ENCODE measurements at places on chromosomes 11 and 22. TPM values are rescaled to one million over a fixed set of nuclear protein-coding genes. Genes with fewer than 3 reads are reported as not detected.
A peak's percentile ranks its signal among the peaks of the same experiment; 100 is the strongest.

DNA sequence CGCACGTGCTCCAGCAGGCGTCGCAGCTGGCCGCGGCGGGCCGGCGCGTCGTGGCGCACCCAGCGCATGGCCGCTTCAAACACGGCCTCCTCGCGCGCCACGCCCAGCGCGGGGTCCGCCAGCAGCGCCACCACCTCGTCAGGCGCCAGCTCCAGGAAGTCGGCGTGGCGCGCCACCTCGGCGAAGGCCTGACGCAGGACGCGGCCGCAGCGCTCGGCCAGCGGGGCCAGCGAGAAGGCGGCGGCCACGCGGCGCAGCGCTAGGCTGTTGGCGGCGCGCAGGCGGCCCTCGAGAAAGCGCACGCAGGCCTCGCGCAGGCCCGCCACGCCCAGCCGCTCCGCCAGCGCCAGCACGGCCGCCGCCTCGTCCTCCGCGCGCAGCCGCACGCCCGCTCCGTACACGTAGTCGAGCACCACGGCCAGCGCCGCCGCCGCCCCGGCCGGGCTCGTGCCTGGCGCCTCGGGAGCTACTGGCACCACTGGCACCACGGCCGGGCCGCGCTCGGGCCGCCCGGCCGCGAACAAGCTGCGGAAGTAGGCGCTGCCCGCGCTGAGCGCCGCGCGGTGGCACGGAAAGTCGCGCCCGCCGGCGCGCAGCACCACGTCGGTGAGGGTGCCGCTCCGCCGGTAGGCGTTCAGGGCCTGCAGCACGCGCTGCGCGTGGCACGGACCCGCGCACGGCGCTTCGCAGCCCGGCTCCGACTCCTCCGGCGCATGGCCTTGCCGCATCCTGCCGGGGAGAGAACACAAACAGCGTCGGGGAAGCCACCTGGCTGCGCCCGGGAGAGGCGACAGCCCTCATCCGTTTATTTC, 2.9 kb downstream of the KLHL35 start:
- DNase-seq: peak; percentile 69

- DNase-seq: no peak
Observed at GRCh38 chr11:128029219-128029722, 558.1 kb downstream of the ETS1 start.

DNA sequence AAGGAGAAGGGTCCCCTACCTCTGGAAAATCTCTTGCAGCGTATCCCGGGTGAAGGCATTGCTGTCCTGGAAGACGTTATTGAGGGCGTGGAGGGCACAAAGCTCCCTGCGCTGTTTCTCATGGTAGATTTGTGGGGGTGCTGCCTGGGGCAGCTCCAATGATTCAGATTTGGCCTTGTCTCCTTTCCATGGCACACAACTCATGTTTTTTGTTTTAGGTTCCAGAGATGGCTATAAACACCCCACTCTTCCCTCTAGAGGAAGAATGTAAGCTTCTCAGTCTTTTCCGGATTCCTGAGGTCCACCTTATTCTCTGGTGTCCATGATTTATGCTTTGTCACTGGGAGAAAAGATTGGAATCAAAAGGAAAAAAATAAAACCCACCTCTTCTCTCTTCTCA, 959 bp downstream of the JOSD1 start:
- no peak for DNase-seq

DNA sequence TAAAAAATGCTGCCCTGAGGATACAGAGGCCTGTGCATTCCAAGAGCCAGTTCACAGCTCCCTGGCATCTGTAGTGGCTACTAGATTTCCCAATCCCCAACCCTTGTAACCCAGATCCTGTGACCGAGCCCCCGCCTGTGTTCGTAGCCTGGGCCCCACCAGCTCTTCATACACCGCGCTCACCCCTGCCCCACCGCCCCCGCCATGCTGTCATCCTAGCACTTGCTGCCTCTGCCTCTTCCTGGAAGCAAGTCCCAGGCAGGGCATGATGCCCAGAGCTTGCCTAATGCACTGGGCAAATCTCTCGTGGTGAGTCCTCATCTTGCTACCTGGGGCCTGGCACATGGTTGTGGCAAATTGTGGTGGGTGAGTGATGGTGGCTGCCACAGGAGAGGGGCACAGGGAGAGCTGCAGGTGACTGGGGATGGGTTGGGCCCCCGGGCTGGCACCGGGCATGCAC, 7.1 kb downstream of the MGAT3 start:
- no peak for DNase-seq

DNA sequence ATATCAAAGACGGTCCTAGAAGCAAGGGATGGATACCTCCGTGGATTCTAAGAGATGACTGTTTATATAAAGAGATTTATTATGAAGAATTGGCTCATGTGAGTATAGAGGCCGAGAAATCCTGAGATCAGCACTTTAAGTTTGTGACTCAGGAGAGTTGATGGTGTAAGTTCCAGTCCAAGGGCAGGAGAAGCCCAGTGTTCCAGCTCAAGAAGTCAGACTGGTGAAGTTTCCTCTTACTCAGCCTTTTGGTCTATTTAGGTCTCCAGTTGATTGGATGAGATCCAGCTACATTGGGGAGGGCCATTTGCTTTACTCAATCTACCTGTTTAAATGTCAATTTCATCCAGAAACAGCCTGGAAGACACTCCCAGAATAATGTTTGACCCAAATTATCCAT, 45.1 kb downstream of the TSPAN18 start:
- DNase-seq: no peak

DNA sequence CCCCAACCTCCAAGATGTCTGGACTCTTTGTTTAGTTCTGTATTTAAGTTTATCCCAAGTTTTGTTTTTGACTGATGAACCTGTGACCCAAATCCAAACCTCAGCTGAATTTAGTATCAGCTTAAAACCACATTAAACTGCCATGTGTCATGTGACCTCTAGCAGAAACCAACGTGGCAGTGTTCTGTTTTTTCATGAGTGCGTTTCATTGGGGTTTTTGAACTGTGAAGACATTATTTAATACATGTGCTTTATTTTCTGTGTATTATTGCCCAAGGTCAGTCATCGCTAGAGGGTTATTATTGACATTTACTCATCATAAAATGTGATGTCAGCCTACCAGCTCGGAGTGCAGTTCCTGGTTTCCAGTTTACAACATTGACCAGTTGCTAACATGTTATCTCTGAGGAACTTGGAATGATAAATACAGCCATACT, 1.8 kb downstream of the TLCD5 start:
- DNase-seq: no peak

GRCh38 chr11:61533401-61533800, 24.9 kb downstream of the LRRC10B start:
- DNase-seq: no peak

GRCh38 chr11:3942160-3942955, 86.9 kb downstream of the STIM1 start:
- no peak for DNase-seq

DNA sequence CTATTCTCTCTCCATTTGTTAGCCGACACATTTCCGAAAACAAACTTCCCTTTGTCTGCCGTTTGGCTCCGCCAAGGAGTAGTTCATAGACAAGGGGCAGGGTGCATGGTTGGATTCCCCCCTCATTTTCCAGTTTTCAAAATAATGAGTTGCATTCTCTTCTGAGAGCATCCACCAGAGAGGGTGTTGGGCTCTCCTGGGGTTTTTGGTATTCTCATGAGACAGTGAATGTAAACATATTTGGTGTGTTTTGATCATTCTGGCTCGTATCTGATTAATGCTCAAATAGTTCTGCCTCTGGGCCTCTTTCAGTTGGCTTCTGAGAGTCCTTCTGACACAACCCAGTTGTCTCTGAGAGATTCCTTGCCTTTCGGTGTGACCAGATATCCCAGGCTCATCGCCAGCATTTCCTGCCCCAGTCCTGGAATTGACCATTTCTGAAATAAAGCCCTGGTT, 21.7 kb downstream of the GRAMD4 start:
- no peak for DNase-seq

DNA sequence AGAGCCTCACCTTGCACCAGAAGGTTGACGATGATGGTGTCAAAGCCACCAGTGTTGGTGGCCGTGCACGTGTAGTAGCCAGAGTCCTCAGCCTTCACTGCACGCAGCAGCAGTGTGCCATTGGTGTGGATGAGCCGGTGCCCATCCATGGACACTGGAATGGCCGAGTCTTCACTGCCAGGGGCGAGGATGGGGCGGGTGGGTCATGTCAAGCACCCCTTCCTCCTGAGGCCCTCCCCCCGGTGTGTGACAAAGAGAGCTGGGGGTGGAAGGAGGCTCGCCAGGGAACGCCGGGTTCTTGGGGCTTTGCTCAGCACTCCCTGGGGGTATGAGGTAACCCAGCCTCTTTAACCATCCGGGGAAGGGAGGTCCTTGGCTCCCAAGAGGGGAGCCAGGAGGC, 111.6 kb downstream of the CEP164 start:
- no peak for DNase-seq

SEPTIN3 gene
- not detected for total RNA-seq

CAPN5 gene
- total RNA-seq: 3.3 TPM

OR6T1 gene
- total RNA-seq: not detected

BTBD18 gene
- not detected for total RNA-seq

IL17RA gene
- 4.8 TPM for total RNA-seq

SAA4 gene
- total RNA-seq: not detected

TPBGL gene
- not detected for total RNA-seq

RCOR2 gene
- total RNA-seq: 8.4 TPM
